ENCODE measurements at places on chromosomes 16 and 17.

- DNase-seq, result no peak
Measured at GRCh38 chr16:71254832-71255525, 24.5 kb upstream of the HYDIN start.

- DNase-seq, result no peak
Measured at GRCh38 chr16:88057656-88058055, 106.4 kb downstream of the BANP start.

DNA sequence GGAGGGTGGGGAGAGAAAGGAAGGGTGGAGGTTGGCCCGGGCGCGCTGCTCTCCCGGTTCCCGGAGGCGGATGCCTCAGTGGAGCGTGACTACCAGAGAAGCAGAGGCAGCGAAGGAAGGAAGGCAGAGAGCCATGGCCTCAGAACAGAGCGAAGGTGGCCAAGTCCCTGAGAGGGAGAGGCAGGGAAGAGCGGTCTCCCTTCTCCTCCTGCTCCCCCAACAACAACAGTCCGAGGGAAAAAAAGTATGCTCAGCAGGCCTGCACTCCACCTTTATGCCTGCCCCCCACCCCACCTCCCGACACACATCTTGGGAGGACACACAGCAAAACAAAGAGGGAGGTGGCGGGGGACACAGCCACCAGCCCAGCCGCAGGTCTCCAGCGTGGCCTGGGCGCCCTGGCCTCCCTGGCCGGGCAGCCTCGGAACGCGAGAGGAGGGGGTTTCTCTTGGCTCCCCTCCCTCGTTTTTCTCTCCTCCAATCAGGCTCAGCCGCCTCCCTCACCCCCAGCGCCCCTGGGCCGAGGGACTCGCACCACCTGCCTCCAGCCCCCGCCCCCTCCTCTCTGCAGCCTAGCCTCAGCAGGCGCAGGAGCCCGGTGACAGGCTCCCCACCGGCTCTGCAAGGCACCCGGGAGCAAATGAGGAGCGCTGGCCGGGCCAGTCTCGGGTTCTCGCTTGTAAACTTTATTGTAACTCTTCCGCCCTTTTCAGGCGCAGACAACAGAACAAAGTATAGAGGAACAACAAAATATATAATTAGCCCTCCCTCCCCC is 1.1 kb upstream of the HOXB7 start:
- DNase-seq, result peak; percentile 80

- DNase-seq, result no peak
Measured at GRCh38 chr16:27317320-27317719, 3.5 kb downstream of the IL4R start.

DNA sequence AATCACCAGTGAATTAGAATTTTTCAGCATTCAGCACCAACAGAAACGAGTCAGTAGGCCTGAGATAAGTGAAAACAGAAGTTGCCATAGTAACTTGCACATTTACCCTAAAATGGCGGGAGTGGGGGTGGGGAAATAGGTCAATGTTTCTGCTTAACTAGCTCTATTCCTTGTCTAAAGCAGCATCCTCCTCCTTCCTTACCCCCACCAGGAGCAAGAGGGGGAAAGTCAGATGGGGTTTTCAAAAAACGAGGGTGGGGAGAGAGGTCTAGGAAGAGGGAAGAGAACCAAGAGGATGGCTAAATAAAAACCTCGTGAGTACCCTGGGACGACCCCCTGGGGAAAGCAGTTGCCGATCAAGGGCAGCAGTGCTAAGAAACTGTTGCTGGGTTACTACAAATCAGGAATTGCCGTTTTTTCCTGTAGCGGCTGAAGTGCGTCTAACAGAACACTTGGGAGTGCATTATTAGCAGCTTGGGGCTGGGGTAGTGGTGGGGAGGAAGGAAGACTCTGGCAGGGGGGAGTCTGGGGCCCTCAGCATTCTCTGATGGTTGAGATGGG is 34.4 kb upstream of the MNT start:
- peak; percentile 33 for DNase-seq

GRCh38 chr17:74031316-74032090 is 172.0 kb upstream of the RPL38 start:
- no peak for DNase-seq

- DNase-seq, result no peak
Measured at GRCh38 chr17:1635675-1636465, 7.2 kb upstream of the SLC43A2 start.

DNA sequence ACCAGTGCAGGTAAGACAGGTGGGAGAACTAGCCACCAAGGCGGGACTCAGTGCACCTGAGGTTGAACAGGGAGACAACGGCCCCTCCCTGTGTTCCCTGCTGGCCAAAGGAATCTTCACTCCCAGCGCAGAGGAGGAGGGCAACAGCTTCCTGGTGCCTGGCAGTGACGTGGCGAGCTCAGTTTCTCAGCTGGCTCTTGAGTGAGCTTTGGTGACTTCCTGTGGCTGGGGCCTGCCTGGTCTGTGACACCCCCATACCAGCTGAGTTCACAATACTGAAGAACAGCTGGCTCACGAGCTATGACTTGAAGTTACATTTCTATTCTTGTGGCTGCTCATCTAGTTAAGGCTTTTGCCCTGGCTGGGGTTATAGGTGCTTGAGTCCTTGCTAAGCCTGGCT is 26.1 kb downstream of the WNT9B start:
- DNase-seq, result no peak

- no peak for DNase-seq
Measured at GRCh38 chr17:6479622-6480302, 35.5 kb downstream of the PIMREG start.

- DNase-seq, result no peak
Measured at GRCh38 chr17:37657202-37657601, 14.0 kb upstream of the DDX52 start.

DNA sequence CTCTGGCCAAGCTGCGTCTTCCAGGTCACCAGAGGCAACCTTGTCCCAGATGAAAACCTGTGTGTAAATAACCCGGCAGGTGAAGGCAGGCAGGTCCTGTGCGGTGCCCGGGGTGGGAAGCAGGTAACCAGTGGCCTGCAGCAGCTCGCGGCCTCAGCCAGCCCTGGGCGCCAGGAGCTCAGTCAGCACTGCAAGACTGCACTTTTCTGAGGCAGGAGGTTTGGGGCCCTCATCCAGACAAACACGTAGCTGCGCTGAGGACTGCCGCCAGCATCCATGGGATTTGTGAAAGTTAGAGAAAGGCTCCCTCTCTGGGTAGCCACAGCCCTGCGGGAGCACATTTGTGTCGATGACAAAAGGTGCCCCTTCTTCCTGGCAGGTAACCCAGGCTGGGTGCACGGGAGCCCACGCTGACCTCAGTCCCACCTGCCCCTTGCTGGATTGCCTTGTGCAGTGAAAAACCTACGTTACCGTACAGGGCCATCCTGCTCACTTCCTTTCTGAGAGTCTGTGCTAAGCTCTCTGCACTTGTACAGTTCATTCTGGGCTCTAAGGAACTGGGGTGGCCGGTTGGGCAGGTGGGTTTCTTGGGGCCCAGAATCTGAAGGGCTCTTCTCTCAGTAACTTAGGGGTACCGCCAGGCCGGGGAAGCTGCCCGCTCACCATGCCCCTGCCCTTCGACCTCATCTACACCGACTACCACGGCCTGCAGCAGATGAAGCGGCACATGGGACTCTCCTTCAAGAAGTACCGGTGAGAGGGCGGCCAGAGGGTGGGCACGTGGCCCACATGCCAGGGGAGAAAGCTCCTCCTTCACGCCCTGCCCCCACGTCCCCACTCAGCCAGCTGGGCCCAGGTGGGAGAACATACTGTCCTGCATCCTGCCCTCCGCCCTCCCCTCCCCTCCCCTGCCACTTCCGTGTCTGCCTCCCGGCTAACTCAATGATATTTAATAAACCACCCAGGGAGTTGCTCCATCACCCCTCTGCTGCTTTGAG is 56.4 kb downstream of the MGAT5B start:
- DNase-seq, result no peak

- no peak for DNase-seq
Measured at GRCh38 chr17:29390851-29391631, 878 bp downstream of the TAOK1 start.

DNA sequence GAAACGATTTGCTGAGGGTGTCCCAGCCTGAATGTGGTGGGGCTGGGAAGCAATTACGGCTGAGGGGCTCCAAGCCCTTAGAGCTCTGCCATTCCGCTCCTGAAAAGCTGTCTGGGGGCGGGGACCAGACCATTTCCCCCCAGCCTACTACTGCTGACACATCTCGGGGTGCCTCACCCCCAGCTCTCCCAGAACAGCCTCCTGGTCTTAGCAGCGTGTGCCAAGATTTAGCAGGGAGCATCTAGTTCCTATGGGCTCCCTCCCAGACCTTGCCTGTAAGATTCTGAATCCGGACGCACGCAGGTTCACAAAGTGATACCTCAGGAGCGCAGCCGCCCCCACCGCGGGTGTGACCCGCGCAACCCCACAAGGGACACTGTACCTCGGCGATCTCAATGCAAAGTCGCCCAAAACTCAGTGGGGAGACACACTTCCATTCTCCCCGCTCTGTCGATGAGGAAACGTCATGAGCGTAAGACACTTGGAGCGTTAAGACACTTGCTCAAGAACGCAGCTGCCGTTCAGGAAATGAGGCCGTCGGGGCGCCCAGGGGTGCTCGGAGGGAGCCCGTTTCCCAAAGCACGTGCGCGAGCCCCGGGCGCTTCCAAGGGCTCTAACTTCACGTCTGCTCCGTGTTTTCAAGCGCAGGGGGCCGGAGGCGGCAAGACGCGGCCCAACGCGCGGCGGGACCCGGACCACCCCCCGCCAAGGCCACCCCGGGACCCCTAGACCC is 629 bp downstream of the GEMIN4 start:
- no peak for DNase-seq

DNA sequence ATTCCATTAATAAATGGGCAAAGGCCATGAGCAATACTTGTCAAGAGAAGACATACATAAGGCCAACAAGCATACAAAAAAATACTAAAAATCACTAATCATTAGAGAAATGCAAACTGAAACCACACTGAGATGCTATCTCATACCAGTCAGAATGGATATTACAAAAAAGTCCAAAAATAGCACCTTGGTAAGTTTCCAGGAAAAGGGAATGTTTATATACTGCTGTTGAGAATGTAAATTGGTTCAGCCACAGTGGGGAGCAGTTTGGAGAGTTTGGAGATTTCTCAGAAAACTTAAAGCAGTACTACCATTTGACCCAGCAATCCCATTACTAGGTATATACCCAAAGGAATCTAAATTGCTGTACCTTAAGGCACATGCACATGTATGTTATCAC is 467.7 kb downstream of the CDH11 start:
- no peak for DNase-seq

DNA sequence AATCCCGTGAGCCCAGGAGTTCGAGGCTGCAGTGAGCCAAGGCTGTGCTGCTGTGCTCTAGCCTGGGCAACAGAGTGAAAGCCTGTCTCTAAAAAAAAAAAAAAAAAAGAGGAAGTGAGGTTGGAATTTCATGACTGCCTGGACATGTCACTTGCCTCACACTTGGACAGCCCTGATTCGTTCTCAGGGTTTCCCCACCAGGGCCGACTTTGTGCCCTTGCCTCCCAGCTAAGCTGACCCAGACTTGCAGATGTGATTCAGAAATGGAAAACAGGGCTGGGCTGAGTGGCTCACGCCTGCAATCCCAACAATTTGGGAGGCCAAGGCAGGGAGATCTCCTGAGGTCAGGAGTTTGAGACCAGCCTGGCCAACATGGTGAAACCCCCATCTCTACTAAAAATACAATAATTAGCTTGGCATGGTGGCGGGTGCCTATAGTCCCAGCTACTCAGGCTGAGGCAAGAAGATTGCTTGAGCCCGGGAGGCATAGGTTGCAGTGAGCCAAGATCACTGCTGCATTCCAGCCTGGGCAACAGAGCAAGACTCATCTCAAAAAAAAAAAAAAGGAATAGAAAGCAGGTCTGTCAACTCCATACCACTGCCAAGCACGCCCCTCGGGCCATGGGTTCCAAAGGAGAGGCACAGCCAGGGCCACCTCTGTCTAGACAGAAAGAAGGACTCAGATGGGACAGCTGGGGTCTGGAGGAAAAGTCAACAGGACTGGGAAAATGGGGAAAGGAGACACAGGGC is 46.9 kb downstream of the SOCS1 start:
- DNase-seq, result no peak

DNA sequence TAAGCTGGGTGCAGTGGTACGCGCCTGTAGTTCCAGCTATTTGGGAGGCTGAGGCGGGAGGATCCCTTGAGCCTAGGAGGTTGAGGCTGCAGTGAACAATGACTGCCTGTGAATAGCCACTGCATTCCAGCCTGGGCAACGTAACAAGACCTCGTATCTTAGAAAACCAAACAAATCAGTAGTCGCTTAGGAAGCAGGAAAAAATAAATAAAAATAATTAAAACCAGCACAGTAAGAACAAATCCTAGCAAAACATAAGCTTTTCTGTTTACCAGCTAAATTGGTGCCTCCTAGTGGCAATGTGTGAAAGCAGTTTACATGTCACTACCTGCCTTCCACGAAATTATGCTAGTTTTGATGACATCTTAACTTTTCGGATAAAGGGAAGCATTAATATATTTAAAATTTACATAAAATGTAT is 1.3 kb downstream of the ARMC5 start:
- DNase-seq, result no peak

GRCh38 chr17:61532826-61533225 is 58.2 kb downstream of the NACA2 start:
- no peak for DNase-seq

DNA sequence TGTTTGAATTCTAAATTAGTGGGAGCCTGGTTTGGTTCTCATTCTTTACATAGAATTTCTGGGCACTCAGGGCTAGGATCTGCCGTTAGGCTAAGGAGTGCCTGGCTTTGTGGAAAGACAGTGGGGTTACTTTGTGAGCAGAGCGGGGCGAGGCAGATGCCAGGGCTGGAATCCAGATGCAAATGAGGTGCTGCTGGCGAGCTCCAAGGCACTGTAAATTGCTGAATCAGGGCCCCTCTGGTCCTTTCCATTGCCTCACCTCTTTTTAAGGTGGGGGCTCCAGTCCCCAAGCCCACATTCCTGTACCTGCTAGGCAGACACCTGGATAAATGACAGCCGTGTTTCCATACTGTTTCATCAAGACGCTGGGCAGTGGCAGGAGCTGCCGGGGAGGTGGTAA is 33.8 kb downstream of the PIPOX start:
- no peak for DNase-seq

- peak; percentile 19 for DNase-seq
Measured at GRCh38 chr16:29710227-29711219, 31.5 kb downstream of the QPRT start.

- no peak for DNase-seq
Measured at GRCh38 chr17:78706271-78706915, 75.7 kb downstream of the CYTH1 start.

DNA sequence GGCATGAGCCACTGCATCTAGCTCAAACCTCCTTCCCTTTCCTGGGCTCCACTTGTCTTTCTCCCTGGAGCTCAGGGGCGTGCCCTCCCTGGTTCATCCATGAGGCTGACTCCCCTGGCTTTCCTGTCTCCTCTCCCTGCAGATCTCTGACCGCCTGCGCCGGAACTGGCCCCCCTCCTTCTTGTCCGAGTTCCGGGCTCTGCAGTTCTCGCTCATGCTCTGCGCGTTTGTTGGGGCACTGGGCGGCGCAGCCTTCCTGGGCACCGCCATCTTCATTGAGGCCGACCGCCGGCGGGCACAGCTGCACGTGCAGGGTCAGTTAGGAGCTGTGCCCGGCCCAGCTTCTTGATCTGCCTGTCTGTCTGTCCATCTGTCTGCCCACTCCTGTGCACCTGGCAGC is 1.2 kb upstream of the LAT start:
- no peak for DNase-seq

Measured in NCI-H2029 (cell line).